Stimulated activated CD4-positive, alpha-beta T cell treated with anti-CD3 and anti-CD28 coated beads, TNF-alpha, amount 100 ng/mL, for 48 hours (primary cell): ENCODE measurements at places on chromosomes 5 and 9.

- DNase-seq, result no peak
These were observed 1574.5 kb upstream of the WWC1 start for GRCh38 chr5:166716856-166717492.

GRCh38 chr9:136614967-136615623 lies 47.6 kb upstream of the EGFL7 start:
- no peak for DNase-seq

DNA sequence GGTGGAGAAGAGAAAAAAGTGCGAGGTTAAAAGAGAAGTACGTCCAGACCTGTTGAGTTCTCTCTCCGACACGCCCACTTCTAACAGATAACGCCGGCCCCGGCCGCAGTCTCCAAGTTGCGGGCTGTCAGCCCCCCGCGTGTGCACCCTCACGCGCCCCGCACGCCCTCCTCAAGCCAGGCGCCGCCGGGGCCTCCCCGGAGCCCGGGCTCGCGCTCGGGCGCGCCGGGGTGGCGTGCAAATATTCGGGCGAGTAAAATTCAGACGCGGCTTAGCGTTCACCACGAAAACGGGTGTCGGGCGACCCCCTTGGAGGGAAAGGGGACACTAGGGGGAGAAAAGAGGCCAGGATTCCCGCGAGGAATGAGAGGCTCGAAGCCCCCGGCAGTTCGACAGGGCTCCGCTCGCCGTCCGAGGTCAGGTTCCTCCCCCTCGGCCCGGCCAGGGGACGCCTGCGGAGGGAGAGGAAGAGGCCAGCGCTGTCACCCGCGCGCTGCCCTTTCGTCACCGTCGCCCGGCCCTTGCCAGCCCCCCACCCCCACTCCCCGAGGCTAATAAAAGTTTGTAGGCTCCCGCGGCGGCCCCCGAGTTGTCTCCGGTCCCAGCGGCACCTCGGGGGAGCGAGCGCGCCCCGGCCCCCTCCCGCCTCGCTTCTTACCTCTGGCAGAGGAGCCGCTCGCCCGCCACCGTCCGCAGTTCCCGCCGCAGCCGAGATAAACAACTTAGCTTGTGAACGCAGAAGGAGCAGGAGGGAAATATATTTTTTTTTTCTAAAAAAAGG lies 743 bp downstream of the NR3C1 start:
- DNase-seq, result no peak

GRCh38 chr9:95088421-95089161 lies 228.9 kb downstream of the FANCC start:
- DNase-seq, result no peak

DNA sequence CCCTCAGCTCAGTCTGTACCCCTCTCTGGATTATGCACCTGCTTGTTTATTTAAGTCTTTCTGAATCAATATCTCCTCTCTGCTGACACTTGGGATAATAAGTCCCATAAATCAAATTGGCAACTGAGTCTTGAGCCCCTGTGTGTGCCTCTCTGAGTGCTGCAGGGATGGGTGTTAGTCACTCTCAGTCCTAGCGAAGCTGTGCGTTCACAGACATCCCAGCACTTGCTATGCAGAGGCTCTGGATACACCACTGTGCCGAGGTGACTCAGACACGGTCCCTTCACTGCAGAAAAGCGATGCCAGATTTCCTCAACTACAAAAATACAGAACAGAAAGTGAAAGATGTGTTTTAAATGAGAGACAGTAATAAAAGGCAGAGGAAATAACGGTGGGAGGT lies 4.1 kb upstream of the KCNMB1 start:
- DNase-seq, result peak; percentile 25

DNA sequence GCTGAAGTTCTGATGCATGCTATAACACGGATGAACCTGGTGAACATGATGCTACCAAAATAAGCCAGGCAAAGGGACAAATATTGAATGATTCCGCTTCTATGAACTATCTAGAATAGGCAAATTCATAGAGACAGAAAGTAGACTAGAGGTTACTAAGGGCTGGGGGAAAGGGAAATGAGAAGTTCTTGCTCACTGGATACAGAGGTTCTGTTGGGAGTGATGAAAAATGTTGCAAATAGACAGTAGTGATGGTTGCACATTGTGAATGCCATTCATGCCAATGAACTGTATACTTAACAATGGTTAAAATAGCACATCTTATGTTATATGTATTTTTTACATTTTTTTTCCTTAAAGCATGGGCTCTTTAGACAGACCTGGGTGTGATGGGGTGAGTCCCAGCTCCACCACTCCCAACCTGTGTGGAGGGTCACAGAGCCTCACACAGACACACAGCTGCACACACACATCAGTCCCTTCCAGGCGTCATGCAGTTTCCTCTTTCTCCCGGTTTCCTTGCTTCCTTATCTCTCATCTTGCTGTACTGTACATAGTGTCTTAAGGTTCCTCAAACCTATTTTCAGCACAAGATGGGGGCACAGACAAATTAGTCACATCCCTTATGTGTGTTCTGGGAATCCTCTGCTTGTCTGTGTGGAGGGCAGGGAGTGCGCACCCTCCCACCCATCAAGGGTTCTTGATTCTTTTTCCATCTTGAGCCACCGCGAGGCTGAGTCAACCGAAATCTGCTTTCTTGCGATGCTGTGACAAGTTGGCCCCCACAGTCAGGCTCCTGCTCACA lies 192.9 kb downstream of the CRB2 start:
- DNase-seq, result peak; percentile 49

DNA sequence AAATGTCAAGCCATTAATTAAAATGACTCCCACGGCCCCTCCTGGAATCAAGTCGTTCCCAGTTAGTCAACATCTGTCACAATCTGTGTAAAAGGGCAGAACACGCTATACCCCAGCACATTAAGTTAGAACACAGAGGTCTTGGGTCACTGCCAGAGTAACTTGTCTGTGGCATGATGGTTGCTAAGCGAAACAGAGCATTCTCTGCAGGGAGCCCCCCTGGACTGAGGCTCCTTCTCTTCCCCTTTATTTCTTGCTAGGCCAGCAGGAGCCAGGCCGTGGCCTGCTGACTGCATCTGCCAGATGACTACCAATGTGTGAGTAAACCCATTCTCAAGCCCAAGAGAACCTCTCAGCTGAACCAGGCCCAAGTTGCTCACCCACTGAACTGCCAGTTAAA lies 51.9 kb upstream of the ZBED3 start:
- DNase-seq, result no peak

DNA sequence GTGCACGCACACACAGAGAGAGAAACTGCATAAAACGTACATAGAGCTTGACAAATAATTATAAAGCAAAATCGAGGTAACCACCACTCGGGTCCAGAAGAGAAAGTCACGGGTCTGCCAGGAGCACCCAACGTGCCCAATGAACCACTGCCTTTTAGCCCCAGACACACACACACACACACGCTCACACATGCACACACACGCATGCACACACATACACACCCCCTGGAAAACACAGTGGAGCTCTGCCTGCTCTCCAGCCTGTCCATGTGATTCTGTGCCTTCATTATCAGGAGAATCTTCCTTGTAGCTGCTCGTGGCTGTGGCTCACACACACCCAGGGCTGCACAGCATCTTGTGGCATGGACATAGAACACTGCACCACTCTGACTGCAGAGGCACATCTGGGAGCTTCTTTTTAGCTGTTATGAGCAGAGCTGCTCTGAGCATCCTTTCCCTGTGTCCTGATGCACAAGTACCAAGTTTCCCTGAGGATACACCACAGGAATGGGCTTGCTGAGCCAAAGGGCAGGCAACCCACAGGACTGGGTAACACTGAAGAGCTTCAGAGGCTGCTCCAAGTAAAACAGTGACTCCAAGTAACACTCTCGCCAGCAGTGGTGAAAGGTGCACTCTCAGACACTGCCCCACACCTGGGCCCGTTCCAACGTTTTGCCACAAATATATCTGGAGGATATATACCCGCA lies 58.9 kb downstream of the CAMSAP1 start:
- no peak for DNase-seq

GRCh38 chr5:145225529-145225928 lies 609.6 kb downstream of the PRELID2 start:
- no peak for DNase-seq

DNA sequence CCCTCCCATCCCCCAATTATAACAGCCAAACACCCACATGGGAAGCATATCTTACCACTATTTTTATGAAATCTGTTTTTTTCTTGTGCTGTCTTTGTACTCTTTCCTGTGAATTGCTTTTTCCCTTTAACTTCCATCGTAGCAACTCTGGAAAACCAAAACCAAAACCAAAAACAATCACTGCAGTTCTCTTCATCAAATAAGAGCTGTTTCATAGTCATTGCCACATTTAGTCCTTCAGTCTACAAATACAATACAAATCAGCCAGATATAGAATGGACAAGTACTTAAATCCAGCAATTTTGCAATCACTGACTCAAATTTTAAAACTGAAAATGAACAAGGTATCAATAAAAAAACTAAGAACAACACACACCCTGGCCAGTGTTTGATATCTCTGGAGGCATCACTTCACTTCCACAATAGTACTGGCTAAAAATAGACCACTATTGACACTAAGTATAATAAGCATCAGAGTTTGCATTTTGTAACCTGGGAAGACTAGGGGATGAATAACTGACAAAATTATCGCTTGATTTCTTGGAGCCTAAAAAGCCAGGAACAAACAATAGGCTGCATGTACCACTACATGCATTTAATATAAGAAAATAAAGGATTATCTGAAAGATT lies 5.4 kb downstream of the PUM3 start:
- DNase-seq, result no peak

DNA sequence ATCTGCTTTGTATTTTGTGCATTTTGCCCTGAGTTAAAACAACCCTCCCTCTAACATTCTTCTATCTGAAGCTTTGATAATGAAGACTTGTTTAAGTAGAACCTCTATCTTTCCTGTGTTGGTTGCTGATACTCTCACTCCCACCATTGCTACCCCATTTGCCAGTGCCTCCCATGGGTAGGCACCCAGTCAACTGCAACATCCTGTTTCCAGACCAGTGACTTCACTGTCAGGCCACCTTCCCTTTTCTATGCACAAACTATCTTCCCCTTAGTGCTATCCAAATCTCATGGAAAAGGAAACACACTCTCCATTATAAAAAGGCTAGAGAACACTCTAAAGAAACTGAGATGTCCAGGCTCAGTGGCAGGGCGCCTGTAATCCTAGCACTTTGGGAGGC lies 5.6 kb upstream of the IARS1 start:
- no peak for DNase-seq

GRCh38 chr9:1337169-1337568 lies 287.0 kb downstream of the DMRT2 start:
- no peak for DNase-seq

- DNase-seq, result no peak
These were observed 912.3 kb upstream of the WWC1 start for GRCh38 chr5:167378894-167379723.

DNA sequence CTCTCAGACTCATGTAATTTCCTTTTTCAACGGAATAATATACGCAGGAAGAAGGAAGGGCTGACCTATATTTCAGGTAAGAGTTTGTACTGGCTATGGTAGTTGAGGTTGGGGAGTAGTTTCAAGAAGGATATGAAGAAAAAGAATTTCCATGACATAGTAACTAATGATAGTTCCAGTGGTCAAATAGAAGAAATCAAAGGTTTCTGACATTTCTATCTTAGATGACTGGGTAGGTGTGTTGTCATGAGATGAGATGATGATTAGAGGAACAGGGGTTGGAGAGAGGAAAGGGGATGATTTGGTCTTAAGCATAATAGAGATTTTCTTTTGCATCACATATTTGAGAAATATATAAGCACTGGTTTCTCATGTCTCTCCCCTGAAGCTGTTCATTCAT lies 166.0 kb downstream of the SPATA31D1 start:
- no peak for DNase-seq

- DNase-seq, result no peak
These were observed 27.0 kb downstream of the OSMR start for GRCh38 chr5:38872826-38873225.

DNA sequence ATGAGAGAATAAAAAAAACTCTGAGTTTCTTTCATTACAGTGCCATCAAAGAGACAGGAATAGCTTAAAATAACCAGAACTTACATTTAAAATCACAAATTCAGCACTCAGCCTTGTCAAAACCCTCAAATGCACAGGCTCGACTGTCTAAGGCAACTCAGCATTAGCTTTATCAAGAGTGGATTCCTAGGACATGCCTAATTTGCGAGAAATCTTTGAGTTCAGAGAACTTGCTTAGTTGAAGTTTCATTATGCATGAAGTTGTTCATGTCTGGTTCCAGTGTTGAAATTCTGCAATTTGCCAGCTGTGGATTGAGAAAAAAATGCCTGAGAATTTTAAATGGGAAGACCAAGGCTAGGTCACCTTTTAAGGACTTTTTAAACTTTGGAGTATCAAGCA lies 151.1 kb downstream of the LRRC70 start:
- no peak for DNase-seq

GRCh38 chr9:2839040-2839439 lies 4.9 kb downstream of the PUM3 start:
- no peak for DNase-seq

DNA sequence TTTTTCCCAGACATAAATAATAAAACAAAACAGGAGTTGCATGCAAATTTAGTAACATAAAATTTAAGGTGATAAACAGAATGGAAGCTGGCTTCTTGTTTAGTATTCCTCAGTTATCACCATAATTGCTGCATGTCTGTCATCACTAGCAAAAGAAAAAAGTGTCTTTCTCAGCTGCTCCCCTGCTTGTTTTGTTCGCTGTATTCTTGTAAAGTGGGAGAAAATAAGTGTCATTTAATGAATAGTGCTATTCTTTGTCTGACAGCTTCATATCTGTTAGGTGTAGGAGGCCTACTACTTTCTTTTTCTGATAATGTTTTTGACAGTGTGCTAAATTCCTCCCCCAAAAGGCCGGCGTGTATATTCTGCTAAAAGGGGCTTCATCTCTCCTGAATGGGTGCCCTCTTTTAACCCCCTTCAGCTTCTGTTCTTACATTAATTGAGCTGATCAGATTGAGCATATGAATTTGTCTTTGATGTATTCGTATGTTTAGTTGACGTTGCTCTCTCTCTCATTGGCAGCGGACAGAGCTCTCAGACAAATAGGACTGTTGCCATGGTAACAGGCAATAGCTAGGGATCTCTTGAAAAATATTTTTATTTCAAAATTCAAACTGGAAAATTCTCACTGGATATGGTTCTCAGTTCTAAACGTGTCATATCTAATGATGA lies 303.8 kb downstream of the KIAA0825 start:
- no peak for DNase-seq

- no peak for DNase-seq
These were observed 49.2 kb downstream of the EBF1 start for GRCh38 chr5:159050316-159051143.

DNA sequence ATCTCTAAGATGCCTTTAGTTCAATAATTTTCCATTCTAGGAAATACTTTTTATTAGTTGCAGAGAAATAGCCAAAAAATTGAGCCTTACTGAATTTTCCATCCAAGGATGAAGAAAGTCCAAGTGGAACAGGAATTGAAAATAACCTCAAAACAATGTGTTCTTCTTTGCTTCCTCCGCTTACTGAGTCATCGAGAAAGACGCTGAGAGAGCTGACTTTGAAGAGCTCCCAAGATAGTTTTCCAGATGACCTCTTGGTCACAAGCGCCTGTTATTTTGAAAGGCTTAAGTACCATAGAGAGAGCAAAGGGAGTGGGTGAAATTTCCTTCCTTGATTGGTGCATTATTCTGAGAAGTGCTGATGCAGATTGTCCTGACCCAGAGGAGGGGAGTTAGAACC lies 253.5 kb upstream of the ATP10B start:
- DNase-seq, result no peak
